CD4-positive, alpha-beta T cell treated with Interleukin-21 for 1 hour (primary cell): ENCODE measurements at places on chromosomes 5 and 9.

- DNase-seq: no peak
Observed at GRCh38 chr5:40502736-40503135, 177.0 kb upstream of the PTGER4 start.

- no peak for DNase-seq
Observed at GRCh38 chr5:8473016-8473415, 604.1 kb downstream of the MTRR start.

DNA sequence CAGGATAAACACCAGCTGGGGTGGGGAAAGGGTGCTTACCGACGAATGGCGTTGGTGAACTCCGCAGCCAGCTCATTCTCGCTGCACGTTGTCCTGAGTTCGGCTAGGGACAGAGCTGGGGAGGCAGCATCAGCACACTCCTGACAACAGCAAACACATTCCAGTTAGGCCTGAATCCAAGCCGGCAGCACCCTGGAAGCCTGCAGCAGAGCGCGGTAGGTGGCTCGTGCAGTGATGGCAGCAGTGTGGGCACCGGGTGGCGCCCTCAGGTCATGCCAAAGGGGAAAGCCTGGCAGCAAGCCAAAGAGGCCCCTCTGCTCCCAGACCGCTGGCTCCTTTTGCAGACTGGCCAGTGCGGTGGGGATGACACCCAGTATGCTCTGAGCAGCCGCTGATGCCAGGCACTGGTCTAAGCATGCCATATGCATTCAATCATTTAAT is 66.9 kb downstream of the DCP2 start:
- DNase-seq: no peak

DNA sequence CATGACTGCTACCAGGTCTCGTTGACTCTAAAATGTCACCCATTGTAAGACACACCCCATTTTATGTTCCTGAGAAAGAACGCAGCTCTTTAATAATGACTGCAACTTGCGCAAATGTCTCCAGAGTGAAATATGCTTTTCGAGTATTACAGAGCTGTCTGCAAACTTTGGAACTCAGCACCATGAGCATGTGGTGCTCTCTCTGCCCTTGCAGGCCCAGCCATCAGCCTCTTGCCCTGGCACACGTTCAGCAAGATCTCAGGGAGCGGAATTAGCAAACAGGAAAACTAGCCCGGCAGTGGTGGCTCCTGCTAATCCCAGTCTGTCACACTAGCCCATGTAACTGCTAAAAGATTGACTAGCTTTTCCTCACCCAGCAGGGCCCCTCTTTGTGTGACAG is 114.5 kb upstream of the SLC1A3 start:
- DNase-seq: no peak

DNA sequence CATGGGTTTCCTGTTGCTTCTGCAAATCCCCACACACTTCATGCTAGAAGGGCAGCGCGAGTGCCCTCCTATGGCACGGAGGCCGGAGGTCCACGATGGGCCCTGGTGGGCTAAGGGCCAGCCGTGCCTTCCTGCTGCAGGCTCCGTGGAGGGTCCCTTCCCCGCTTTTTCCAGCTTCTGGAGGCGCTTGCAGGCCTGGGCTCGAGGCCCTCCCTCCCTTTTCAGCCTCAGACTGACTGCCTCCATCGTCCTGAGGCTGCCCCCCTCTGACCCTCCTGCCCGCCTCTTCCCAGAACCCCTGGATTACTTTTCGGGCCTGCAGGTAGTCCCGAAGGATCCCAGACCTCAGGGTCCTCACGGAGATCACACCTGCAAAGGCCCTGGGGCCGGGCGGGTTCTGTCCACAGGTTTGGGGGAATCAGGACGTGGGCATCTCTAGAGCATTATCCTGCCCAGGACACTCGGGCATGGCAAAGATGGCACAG is 3.2 kb upstream of the TERT start:
- no peak for DNase-seq

- DNase-seq: no peak
Observed at GRCh38 chr9:134662143-134662876, 20.7 kb downstream of the COL5A1 start.

DNA sequence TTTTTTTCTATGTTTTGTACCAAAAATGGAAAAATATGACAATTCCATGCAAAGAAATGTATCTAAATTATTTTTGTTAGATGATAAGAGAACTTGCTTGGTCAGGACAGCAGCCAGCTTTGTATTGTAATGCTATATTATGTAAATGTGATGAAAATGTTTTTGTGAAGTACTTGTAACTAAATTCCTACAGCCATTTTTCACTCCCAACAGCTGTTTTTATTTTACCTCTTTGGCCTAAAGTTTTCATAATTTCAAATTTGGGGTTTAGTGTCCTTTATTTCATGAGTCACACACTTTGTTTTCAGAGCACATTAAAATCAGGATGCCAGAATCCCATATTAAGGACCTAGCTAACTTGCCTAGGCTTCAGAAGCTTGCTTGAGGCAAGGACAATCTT is 64.1 kb downstream of the WDR41 start:
- no peak for DNase-seq

DNA sequence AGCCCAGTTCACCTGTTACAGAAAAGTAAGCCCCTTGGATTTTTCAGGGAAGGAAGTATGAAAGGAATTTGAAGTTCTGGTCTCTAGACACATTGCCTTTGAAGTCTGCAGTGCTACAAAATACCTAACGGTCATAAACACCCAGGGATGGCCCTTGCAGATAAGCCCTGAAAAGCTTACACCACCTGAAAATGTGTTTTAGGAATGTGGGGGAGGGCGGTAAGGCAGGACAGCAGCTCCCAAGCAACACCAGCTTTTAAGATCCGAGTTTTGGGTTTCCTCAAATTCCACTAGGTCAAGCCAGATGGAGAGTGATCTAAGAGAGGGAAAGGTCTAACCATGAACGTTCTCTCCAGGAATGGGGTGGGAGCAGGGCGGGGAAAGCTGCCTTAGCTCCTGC is 114.1 kb upstream of the PANK3 start:
- DNase-seq: no peak

- DNase-seq: no peak
Observed at GRCh38 chr5:178416919-178417318, 173.3 kb downstream of the COL23A1 start.

DNA sequence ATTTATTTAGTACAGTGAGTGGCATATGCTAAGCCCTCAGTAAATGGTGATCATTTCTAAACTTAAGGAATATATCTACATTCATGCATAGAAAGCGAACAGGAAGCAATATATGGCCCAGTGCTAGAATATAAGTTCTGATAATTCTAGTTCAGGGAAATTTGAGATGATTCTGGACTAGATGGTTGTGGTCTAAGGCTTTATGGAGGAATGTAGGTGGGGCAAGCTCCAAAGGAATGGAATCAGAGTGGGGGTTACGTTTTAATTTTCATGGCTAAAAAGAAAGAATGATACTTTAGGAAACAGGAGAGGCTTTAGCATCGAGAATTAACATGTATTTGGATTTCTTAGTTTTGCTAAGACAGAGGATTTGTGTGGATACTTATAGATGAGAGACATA is 56.1 kb downstream of the MTREX start:
- no peak for DNase-seq

DNA sequence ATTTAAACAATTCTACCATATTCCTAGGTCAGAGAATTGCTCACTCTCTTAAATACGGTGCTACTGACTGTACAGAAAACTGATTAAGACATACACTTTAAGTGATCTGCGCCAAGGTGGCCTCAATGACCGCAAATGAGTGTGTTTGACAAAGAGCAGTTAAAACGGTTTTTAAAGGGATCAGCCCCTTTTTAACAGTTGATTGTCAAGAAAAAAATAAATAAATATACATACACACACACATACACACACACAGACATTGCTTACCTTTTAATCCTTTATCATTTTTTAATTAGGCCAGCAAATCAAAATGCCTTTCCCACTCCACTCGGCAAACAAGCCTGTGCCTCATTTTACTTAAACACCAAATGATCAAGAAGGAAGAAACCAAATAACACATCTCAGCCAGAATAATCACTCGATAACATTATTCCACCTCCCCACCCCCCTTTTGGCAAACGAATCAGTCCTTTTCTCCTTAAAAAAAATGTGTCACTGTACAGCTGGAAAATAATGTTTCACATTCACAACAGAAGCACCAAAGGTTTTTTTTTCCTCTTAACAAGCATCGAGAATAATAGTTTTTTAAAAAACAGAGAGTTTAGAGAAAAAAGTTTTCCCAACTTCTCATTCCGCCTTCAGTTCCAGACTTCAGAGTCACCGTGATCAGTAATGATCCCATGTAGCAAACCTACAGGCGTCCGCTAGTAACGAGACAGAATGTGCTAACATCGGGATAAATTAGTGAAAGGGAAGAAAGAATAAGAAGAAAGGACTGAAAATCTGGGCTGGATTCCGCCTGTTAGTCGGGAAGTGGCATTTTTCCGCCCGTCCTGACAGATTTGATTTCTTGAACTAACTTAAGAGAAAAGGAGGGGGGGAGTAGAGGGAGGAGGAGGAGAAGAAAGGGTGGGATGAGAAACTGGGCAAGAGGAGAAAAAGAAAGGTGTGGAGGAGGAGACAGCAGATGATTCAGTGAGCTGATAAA is at the start of gene ZNF608:
ZNF608 (minus strand) TSS at position 712 of the 988 bp plus-strand sequence. CDS start 1,650 bp downstream, outside the sequence.
- no peak for DNase-seq

- DNase-seq: no peak
Observed at GRCh38 chr9:122332083-122332482, 38.7 kb upstream of the PTGS1 start.

DNA sequence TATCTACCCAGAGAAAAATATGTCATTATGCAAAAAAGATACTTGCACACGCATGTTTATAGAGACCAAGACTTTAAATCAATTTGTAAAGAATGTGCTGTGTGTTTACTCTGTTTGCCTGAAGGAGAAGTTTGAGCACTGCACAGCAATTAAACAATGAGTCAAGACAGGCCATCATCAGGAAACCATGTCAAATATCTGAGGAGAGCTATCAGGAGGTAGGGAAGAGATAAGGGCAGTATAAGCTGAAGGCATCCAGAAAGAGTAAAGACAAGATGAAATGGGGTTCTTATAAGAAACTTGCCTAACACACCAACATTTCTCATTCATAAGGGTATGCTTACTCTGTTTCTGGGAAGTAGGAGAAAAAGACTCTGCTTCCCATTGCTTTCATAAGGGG is 405.8 kb upstream of the PTGER4 start:
- no peak for DNase-seq

DNA sequence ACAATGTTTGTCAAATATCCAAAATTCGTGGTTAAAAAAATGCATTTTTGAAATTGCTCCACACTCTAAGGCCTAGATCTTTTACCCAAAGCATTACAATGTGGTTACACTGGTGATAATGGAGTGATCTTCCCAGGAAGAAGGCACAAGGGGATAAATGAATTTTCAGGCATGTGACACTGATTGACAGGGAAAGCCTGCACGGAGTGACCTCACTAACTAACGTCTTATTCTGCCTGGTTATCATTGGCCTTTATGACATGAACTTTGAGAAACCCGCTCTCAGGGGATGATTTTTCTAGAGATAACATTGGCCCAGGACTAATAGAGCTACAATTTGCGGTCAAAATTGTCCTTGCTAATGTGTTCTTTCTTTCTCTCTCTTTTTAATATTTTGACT is 137.6 kb downstream of the PRKACG start:
- DNase-seq: no peak

DNA sequence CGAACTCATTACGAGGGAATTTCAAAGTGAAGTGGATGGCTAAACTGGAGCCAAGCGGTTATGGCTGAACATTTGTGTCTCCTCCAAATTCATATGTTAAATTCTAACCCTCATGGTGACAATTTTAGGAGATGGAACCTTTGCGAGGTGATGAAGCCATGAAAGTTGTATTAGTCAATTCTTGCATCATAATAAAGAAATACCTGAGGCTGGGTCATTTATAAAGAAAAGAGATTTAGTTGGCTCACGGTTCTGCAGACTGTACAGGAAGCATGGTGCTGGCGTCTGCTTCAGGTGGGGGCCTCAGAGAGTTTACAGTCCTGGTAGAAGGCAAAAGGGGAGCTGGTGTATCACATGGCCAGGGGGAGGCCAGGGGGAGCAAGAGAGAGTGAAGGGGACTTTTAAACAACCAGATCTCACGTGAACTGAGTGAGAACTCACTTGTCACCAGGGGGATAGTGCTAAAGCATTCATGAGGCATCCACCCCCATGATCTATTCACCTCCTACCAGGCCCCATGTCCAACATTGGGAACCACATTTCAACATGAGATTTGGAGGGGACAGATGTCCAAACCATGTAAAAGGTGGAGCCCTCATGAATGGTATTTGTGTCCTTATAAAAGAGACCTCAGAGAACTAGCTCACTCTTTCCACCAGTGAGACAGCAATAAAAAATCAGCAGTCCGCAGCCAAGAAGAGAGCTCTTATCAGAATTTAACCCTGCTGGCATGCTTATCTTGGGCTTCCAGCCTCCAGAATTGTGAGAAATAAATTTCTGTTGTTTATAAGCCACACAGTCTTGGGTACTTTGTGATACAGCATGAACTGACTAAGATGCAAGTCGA is 143.4 kb downstream of the MTRR start:
- DNase-seq: no peak

GRCh38 chr9:84939774-84940173 is 270.2 kb downstream of the NTRK2 start:
- no peak for DNase-seq

DNA sequence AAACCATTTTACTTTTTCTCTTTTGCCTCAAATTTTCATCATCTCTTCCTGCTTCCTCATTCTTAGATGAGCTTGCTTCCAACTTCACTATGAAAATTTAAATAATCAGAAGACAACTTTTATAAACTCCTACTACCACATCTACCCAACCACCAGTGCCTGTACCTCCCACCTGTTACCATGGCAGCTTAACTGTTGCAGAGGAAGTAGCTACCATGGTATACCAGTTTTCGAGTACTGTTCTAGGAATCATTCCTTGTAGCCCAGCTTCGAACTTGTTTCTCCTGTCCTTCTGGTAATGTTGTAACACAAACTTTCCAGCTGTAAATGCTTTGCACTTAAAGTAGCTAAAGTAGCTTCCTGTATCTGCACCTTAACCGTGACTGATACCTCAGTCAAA is 266.8 kb upstream of the NREP start:
- DNase-seq: no peak

DNA sequence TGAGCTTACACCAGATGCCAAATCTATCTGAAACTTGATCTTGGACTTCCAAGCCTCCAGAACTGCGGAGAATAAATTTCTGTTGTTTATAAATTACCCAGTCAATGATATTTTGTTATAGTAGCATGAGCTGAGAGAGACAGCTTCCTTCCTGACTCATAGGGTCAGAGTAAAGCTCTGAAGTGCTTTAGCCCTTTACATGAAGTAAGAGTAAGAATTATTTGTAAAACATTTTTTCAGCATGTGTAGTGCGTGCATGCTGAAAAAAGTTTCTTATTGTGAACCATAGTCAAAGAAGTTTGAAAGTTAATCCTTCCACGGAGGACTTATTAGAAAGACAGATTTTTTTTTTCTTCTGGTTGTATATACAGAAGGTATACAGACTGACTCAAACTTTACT is 172.4 kb downstream of the DMRT2 start:
- DNase-seq: no peak

GRCh38 chr5:75885321-75885720 is 168.1 kb upstream of the POC5 start:
- no peak for DNase-seq

GRCh38 chr5:72388646-72389045 is 68.5 kb downstream of the PTCD2 start:
- no peak for DNase-seq
